Activated naive CD8-positive, alpha-beta T cell treated with anti-CD3 and anti-CD28 coated beads, Interleukin-2, amount 50 U/mL, for 24 hours (primary cell): ENCODE measurements at places on chromosomes 5 and 9.
A peak's percentile ranks its signal among the peaks of the same experiment; 100 is the strongest.

GRCh38 chr5:167061695-167062094, 1229.8 kb upstream of the WWC1 start:
- no peaks in the 10 kb centered on the region for H3K4me1 ChIP-seq
- no peak for DNase-seq
- H3K4me3 ChIP-seq: no peak overlapping the region
- H3K27ac ChIP-seq: no peak overlapping the region
- no peaks in the 10 kb centered on the region for H3K27me3 ChIP-seq

GRCh38 chr5:9502864-9503263, 43.0 kb downstream of the SEMA5A start:
- H3K4me1 ChIP-seq: no peaks in the 10 kb centered on the region
- no peak overlapping the region for H3K27ac ChIP-seq
- DNase-seq: no peak
- H3K36me3 ChIP-seq: no peaks in the 10 kb centered on the region
- no peak overlapping the region for H3K4me3 ChIP-seq

GRCh38 chr5:128146671-128147070, 63.1 kb downstream of the SLC12A2 start:
- no peak overlapping the region for H3K4me3 ChIP-seq
- no peaks in the 10 kb centered on the region for H3K4me1 ChIP-seq
- no peak overlapping the region for H3K27ac ChIP-seq
- no peak for DNase-seq
- H3K36me3 ChIP-seq: peaks cover 22% of the 10 kb centered on the region

- H3K4me3 ChIP-seq: no peak overlapping the region
- no peaks in the 10 kb centered on the region for H3K27me3 ChIP-seq
- no peak overlapping the region for H3K27ac ChIP-seq
- DNase-seq: no peak
- peaks cover 13% of the 10 kb centered on the region for H3K36me3 ChIP-seq
- H3K4me1 ChIP-seq: peaks cover 33% of the 10 kb centered on the region
Observed at GRCh38 chr9:33858423-33858822, 41.5 kb downstream of the UBE2R2 start.

- H3K36me3 ChIP-seq: no peaks in the 10 kb centered on the region
- H3K27ac ChIP-seq: no peak overlapping the region
- no peaks in the 10 kb centered on the region for H3K4me1 ChIP-seq
- DNase-seq: no peak
Observed at GRCh38 chr5:116898917-116899316, 324.3 kb upstream of the SEMA6A start.

DNA sequence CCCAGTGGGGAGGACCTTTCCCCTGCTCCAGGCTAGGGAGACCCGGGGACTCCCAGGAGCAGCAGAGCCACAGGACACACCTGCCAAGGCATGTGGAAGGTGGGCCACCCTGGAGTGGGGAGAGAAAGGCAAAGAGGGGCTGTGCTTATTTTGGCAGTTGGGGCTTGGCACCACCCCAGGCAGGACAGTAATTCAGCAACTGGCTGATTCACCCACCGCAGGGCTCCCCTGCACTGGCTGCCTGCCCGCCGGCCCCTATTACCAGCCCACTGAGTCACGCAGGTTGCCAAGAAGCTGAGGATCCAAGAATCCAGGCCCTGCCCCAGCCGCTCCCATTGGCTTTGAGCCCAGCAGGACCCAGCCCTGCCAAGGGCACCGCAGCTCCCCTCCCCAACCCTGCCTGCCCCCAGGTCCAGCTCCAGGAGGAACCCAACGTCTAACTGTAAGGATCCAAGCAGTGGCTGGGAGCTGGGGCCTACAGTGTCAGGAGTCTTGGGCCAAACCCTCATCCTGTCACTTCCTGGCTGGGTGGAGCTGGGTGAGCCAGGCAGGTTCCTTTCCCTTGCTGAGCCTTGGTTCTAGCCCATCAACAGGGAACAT, 14.2 kb upstream of the RALGDS start:
- no peaks in the 10 kb centered on the region for H3K27me3 ChIP-seq
- peaks cover 12% of the 10 kb centered on the region for H3K36me3 ChIP-seq
- peak; percentile 73 for DNase-seq

- H3K4me3 ChIP-seq: no peak overlapping the region
- no peaks in the 10 kb centered on the region for H3K4me1 ChIP-seq
- DNase-seq: no peak
- no peaks in the 10 kb centered on the region for H3K36me3 ChIP-seq
- no peak overlapping the region for H3K27ac ChIP-seq
Observed at GRCh38 chr5:45521067-45521466, 175.1 kb downstream of the HCN1 start.

- H3K4me1 ChIP-seq: peaks cover 28% of the 10 kb centered on the region
- no peak overlapping the region for H3K4me3 ChIP-seq
- H3K27me3 ChIP-seq: peaks cover 19% of the 10 kb centered on the region
Observed at GRCh38 chr5:148620696-148621095, 33.6 kb downstream of the HTR4 start.
